Effector memory CD8-positive, alpha-beta T cell (primary cell): ENCODE measurements at places on chromosomes 2 and 18.

DNA sequence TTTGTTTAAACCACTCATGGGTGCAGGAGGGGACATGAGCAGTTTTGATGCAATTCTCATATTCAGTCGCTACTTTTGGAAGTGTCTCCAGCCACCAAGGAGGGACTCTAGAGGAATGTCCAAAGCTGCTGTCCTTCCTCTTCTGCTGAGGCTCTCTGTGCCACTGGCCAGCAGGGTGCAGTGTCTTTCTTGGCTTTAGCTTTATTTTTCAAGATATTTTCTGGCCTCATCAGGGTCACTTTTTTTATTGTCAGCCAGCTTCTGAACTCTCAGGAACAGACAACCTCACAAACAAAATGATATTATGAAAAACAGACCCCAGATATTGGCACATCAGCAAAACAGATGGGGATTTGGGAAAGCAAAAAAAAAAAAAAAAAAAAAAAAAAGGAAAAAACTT lies 289.3 kb upstream of the ZSWIM2 start:
- DNase-seq, result no peak

DNA sequence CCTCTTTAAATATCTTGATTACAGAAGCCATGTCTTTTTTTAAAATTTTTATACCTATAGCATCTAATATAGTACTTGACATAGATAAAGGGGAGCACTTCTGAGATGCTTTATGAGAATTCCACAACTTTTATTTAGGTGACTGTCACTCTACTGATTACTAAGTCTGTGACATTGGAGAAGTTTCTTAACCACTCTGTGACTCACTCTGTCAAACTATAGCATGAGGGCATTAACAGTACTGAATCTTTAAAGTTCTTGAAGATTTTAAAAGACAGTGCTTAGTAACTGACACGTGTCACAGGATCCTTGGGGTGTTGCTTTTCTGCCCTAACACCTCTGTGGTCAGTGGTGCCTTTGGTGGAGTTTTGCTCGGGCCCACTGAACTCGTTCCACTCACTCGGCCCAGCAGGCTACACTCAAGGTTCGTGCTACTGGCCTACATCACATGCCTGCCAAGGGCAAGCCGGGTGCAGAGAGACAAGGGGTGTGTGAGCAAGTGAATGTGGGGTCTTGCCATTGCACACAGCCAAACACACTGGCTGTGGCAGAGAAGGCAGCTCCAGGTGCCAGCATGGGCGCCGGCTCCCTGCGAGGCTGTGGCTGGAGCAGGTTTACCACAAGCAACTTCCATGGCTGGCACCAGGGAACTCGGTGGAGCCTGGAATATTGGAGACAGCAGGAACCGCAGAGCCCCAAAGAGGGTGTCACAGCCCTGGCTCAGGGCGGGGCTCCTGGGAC lies 734.0 kb upstream of the CDH7 start:
- DNase-seq, result no peak

DNA sequence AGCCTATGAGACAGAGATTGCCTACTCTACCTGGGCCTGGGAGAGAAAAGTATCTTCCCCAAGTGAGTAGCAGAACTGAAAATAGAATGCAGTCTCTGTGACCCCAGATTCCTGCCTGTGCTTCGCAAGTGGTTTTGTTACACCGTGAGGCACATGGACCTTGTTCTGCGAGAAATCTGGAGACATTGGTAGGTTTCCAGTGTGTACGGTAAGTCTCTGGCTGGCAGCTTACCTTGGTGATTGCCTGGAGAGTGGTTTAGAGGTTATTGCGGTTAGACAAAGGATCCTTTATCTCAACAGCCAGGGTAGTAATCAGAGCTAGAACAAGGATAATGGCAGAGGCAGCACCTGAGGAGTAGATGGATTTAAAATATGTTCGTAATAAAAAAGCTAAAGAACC lies 606.0 kb upstream of the GCFC2 start:
- no peak for DNase-seq

DNA sequence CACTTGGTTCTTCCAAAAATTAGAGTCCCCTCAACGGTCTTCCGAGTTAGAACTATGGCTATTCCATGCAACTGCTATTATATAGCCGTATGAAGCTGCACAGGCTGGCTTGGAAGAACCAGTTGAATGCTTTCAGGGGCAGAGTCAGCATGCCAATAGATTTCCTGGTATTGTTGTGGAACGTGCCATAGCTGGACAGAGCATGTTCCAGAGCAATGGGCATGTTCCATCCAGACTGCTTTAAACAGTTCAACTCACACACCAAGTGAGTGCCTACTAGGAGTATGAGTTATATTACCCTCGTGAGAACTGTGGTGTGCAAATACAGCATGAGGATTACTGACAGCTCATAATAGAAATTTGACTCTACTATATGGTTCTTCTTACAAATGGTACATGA lies 682.0 kb downstream of the SATB2 start:
- no peak for DNase-seq

DNA sequence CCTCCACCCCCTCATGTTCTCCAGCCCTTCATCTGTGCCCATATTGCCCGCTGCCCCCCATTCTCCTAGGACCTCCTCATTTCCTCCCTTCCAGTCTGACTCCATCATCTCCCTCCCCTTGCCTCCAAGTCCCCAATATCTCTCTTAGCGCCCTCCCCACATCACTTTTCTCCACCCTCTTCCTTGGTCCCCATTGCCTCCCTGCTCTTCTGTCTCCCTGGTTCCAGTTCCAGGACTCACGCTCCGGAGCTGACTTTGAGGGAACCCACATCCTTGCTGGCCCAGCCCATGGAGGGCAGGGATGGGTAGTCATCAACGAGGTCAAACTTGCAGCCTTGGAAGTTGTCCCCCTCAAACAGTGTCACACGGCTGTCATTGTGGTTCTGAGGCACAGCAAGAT lies 2.6 kb downstream of the CRYBA2 start:
- DNase-seq, result no peak

DNA sequence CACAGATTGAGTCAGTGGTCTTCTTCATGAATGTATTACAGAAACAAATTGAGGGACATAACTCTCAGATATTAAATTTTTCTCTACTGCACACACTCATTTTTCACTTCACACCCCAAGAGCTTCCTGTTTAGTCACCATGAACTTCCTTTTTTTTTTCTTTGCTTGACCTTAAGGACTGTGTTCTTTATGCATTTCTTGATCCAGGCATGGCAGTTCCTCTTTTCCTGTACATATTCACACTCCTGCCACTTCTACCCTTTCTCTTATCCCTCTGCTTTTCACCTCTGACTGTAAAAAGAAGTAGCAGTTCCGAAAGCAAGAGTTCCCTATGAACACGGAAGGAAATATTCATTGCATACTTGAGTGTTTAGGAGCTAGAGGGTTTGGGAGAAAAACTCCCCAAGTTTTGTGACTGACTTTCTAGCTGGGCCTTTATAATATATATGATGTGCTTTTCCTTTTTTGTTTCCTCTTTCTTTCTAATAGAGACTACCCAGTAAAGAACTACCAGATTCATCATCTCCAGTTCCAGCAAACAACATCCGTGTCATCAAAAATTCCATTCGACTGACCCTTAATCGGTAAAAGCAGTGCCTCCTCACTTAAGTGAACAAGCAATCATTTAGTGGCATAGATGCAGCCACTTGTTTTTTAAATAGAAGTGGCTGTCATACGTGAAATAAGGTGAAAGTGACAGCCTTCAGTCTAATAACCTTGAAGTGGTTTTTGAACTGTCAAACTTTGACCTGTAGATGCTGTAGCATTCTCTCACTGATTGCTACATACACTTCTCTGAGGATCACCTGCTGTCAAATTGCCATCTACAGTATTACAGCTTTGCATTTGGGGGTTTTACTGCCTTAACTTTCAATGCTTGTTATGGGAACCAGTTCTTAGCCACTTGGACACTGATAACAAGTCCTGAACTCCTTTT lies 40.8 kb downstream of the PAPOLG start:
- DNase-seq, result no peak

- DNase-seq, result no peak
Measured at GRCh38 chr2:233011702-233012131, 1.3 kb downstream of the NGEF start.

GRCh38 chr2:65465857-65466256 lies 33.5 kb upstream of the SPRED2 start:
- DNase-seq, result no peak

DNA sequence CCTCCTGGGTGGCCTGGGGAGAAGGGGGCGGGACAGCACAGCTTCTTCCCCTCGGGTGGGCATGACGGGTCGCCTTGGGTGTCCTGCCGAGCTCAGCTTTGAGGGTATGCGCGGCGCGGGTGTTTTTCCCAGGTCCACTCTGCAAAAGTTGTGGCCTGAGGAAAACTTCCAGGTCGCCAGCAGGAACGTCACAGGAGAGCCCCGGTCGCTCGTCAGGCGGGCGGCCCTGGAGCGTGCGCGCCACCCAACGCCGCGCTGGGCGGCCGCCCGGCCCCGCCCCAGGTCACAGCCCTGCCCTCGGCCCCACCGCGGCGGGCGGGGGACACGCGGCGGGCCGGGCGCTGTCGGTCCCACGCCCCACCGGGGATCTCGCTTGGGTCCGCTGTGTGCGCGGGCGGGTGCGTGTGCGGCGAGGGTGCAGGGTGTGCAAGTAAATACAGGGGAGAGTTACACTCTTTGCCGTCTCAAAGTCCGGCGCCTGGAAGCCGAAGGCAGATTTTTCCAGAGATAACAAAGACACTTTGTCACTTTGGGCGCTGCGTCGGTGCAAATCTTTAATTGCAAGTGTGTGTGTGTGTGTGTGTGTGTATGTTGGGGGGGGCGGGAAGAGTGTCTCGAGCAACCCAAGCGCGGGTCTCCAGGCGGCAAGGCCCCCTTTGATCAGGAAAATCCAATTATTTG lies 616 bp upstream of the SP5 start:
- DNase-seq, result no peak

GRCh38 chr2:237306083-237306786 lies 107.7 kb downstream of the COL6A3 start:
- DNase-seq, result no peak

GRCh38 chr2:216694082-216694825 lies 1.1 kb downstream of the IGFBP5 start:
- no peak for DNase-seq

DNA sequence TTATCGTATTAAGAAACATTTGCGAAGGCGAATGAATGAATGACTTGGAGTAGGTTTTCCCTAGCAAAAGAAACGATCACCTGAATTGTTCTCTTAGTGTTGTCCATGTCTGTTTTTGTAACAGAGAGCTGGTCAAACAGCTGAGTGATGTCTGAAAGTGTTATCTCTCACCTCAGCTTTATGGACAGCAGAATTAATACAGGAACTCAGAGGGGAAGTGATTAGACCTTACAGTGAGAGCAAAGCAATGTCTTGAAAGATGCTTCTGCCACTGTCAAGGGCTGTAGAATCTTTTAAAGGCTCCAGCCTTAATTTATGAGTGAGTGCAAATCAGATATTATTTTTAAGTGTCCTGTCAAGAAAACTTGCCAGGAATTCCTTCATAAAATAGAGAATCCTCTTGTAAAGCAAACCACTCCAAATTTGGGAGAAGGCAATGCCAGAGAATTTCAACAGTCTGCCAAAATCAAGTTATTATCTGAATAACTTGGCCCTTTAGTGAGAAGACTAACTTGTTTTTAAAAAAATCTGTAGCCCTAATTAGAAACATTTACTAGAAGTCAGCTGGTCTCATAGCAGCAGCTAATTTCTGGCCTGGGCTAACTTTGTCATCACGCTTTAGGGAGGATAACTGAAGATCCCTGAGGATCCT lies 60.7 kb downstream of the CDC42EP3 start:
- no peak for DNase-seq

- DNase-seq, result no peak
Measured at GRCh38 chr2:16170675-16171424, 230.5 kb downstream of the MYCN start.

DNA sequence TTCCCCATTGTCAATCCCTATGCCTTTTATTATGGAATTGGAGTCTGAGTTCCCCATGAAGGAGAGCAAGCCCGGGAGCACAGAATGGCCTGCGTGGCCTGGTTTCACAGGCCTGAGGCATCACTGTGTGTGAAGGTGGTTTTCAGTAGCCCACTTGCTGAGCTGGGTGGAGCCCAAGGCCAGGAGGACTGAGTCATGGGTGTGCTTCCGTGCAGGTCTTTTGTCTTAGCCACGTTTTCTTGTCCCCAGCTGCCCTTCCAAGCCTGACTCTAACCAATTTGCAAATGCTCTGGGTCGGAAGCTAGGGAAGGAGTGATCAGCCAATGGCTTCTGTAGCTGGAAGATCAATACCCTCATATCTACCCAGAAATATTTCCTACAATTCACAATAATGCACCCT lies 119.2 kb downstream of the MAPK4 start:
- DNase-seq, result no peak

DNA sequence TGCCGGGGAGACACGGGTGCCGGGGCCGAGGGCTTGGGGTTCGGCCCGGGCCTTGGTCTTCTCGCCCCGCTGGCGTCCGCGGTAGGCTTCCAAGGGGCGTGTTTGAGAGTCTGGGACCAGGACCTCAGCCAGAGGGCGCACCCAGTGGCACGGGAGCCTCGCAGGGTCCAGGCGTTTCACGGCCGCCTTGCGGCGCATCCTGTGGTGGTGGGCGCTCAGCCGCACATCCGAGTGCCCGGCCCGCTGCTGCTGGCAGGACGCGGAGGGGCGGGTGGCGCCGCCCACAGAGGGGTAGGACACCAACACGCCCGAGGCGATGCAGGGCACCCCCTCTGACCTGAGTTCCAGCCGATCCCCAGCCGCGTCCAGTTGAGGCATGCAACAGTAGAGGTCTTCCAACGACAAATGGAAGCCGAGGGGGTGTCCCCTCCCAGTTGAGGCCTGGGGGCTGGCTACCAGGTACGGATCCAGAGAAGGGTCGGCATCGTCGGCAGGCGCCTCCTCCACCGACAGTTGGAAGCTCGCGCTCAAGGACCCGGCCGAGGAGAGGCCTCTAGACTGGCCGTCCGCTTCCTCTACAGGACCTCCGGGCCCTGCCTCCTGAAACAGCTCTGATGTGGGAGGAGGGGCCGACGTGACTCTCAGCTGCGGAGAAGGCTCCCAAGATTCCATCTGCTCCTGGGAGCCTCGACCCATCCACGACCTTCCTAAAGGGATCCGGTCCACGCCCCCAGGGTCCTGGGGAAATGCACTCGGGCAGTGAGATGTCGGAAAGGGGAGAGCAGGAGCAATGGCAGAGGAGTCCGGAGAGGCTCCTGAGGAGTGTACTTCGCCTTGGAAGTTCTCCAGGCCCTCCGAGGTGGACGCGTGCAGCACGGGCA lies 6.3 kb downstream of the C2orf81 start:
- no peak for DNase-seq

- DNase-seq, result no peak
Measured at GRCh38 chr2:24985511-24985910, 13.8 kb upstream of the DNAJC27 start.

DNA sequence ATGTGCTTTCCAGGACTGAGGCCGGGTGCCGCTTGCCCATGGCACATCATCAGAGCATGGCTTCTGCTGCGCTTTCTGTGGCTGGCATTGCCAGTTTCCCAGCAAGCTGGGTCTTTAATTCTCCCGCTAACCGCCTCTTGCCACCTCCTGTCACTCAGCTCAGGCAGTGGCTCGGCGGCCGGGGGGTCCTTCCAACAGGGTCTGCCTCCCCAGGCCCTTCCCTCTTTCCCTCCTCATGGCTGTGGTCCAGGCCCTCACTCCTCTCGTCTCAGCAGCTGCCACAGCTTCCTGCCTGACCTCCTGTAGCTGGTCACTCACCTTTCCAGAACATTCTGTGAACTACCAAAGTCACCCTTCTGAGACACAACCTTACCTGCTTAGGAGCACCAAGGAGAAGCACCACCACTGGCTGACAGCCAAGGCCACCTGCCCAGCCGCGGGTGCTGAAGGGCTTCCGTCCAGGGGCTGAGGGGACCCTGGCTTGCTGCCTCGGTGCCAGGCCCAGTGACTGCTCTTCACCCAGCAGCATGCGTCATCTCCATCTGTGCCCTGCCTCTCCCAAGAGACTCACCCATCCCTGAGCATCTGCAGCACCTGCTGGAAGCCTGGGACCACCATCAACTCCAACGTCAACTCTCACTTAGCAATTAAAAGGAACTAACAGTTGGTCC lies 22.6 kb downstream of the CHMP1B start:
- no peak for DNase-seq
